Hematopoietic multipotent progenitor cell treated with erythropoietin and hydrocortisone succinate and interleukin-3 and kit ligand, for 8 days (in vitro differentiated cells): ENCODE measurements at places on chromosomes 2 and 18.
A peak's percentile ranks its signal among the peaks of the same experiment; 100 is the strongest.

- DNase-seq, result no peak
Observed at GRCh38 chr18:3649633-3650426, 199.9 kb downstream of the TGIF1 start.

- no peak for DNase-seq
Observed at GRCh38 chr18:44840058-44840790, 159.5 kb downstream of the SETBP1 start.

- peak; percentile 93 for DNase-seq
Observed at GRCh38 chr2:101682311-101682710, 15.2 kb upstream of the MAP4K4 start.

GRCh38 chr18:5469340-5469739 lies 74.5 kb downstream of the EPB41L3 start:
- DNase-seq, result no peak

DNA sequence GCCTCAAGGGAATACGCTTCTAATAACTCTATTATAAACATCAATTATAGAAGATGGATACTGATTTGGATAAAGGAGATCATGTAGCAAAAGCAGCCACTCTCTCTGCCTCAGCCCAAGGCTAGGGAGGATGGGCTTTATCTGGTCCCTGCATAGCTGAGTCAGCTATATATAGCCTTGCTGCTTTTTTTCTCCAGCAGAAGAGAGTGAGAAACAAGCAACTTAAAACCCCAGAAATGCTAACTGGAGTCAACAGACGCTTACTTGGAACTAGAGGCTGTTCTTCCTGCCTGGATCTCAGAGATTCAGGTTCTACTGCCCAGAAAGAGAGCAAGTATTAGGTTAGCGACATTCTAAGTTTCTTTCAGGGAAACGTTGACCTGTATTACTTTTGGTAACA lies 426.7 kb upstream of the KLHL29 start:
- no peak for DNase-seq

- no peak for DNase-seq
Observed at GRCh38 chr2:198220763-198221610, 416.6 kb downstream of the PLCL1 start.

DNA sequence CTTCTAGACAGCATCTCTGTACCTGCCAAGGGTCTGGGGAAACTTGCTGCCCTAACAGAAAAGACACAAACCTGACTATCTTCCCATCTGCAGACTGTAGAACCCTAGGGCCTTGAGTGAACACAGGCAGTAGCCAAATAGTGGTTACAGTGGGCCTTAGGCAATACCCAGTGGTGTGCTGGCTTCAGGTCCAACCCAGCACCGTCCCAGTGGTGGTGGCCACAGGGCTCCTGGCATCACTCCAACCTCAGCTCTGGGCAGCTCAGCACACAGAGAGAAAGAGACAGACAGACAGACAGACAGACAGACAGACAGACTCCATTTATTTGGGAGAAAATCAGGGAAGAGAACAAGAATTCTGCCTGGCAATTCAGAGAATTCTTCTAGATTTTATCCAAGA lies 29.3 kb upstream of the UPP2 start:
- DNase-seq, result no peak

DNA sequence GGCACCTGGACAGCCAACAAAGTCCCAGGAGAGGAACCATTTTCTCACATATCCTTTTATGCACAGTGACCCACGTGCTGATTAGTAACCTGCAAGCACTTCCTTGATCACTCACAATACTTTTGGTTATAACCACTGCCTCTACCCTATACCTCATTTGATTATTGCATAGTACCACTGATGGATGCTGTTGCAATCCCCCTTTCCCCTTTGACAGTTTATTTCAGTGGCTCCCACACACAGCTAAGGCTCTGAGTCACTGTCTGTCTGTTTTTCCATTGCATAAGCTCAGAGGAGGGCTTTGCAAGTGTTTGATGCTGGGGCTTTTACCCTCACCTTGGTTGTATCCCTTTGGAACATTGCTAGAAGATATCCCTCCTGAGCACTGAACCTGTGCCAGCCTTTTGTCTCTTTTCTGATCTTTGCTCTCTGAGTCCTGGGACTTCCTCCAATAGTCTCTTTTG lies 101.7 kb upstream of the RBBP8 start:
- peak; percentile 2 for DNase-seq

DNA sequence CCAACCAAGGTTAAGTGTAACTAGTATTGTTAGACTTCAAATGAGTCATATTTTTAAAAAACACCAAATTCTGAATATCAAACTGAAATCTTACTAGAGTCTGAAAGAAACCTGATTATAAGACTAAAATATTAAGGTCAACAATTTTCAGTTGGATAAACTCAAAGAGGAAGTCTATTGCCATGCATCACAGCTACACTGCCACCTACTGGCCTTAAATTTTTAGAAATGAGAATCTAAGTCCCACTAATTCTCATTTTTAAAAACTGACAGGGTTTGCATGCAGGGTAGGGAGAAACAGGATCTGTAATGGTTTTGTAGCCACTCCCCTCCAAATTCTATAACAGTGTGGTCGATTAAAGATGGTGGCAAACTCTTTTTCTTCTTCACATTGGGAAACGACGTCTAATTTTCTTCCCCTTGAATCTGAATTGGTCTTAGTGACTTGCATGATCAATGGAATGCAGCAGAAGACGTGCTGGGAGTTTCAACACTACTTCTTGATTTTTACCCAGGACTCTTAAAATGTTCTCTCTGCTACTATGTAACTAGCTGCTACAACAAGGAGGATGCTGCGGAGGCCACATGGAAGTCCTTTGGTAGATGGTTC lies 176.1 kb upstream of the SESTD1 start:
- peak; percentile 55 for DNase-seq

GRCh38 chr2:1421731-1422130 lies 8.5 kb downstream of the TPO start:
- no peak for DNase-seq

- DNase-seq, result no peak
Observed at GRCh38 chr2:207881902-207882301, 112.2 kb upstream of the FZD5 start.

GRCh38 chr18:68402784-68403183 lies 312.1 kb downstream of the TMX3 start:
- DNase-seq, result no peak
